Myocyte (in vitro differentiated cells): ENCODE measurements at places on chromosomes 7 and 10. TPM values are rescaled to one million over a fixed set of nuclear protein-coding genes. Genes with fewer than 3 reads are reported as not detected.

GRCh38 chr10:117805139-117805538, 241.6 kb downstream of the RAB11FIP2 start:
- no peak for DNase-seq

DNA sequence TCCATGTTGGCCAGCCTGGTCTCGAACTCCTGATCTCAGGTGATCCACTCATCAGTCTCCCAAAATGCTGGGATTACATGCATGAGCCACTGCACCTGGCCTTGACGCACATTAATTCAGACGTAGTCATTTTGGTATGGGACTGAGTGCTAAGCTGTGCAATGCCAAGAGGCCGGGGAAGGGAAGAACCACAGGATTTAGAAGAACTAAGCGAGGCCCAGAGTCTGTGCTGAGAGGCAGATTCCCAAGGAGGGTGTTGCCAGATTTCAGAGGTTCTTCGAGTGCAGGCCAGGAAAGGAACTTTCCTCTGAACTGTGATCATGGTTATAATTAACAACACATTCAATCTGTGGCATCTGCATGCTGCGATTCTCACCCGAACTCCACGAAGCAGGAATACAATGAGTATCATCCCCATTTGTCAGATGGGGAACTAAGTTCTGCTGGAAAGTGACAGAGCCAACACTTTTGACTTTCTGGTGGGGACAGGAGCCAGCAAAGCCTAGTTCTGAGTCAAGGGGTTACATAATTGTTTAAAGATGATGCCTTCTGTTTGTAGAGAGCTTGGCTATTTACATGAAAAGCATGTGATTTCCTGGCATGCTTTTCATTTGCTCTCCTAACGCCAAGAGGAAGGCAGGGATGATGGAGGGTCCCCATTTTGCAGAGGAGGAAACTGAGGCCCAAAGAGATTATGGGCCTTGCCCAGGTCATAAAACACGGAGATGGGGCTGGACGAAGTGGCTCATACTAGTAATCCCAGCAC, 6.2 kb upstream of the ZAN start:
- DNase-seq: peak; percentile 99

GRCh38 chr7:1611708-1612241, 41.9 kb upstream of the PSMG3 start:
- DNase-seq: peak; percentile 100

DNA sequence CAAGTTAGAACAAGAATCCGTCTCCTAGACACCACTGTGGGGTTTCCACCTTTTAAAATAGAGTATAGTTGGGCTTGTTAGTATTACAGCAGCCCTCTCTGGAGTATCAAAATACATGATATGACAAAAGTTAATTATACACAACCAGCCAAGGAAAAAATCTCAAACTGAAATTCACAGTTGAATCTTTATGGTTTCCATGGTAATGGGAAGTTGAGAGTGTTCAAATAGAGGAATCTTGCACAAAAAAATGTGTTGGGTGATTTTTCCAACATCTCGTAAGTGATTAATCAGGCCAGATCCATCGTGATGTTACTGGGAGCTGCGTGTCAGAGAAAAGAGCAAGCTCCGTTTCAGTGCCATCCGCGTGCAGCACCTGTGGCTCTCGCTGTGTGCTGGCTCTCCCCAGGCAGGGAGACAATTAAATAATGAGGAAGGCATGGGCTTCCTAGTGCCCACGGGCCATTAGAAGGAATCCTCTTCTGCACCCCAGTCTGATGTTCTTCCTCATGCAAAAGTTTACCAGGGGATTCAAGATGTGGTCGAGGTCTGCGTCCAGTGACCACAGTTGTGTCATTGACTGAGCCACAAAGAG, 41.1 kb upstream of the ADARB2 start:
- DNase-seq: no peak

The CXCL12 gene
- total RNA-seq: 8.1 and 9.1 TPM in 2 replicates

The PNLIP gene
- not detected in 2 replicates for total RNA-seq

The RP9 gene
- 12.0 and 24.4 TPM in 2 replicates for total RNA-seq

The WNT16 gene
- 0.05 TPM in 1 of 2 replicates, not detected in the other for total RNA-seq
